ENCODE measurements at places on chromosomes 16 and 17.
A peak's percentile ranks its signal among the peaks of the same experiment; 100 is the strongest.

GRCh38 chr16:30775131-30775391, 11.9 kb downstream of the ZNF629 start:
- no peak for DNase-seq

- peak; percentile 54 for DNase-seq
These were observed 4.0 kb upstream of the IL17C start for GRCh38 chr16:88634141-88634993.

GRCh38 chr17:77343031-77343800, 202.4 kb downstream of the SEC14L1 start:
- no peak for DNase-seq

DNA sequence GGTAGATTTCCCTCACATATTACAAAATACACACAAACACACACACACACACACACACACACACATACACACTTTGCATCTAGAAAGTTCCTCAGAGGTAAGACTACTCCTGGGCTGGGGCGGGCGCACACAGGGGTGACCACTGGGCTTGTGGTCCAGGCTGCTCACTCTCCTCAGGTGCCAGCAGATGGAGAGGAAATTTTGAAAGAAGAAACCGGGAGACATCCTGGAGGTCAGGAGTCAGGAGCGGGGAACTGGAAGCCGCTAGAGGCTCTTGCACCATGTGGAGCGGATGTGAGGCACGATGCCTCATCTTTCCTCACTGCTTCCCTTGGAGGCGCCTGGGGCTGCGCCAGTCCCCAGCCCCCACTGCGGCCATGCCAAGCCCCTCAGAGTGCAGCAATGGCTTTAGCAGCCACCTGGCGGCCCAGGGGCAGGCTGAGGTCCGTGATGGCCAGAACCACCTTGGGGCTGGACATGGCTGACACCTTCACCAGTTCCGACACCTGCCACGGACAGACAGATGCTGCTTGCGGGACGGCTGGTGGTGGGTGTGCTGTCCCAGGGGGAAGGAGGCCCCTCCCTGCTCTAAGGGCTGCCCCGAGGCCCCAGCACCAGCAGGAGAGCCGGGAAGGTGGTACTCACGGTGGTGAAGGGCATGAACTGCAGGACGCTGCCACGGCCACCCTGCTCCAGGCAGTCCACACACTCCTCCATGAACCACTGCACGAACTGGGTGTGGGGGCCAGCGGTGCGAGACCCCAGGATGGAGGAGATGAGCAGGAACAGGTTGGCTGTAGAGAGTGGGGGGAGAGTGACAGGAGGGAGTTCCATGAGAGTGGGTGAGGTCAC, 4.1 kb downstream of the CSF3 start:
- DNase-seq = peak; percentile 77

GRCh38 chr17:10032118-10032852, 127.2 kb upstream of the RCVRN start:
- no peak for DNase-seq

Data from epithelial cell of esophagus (primary cell).